ENCODE measurements at places on chromosomes 1 and 21.

- no peak for DNase-seq
Measured at GRCh38 chr1:220483700-220484099, 44.2 kb upstream of the MARK1 start.

DNA sequence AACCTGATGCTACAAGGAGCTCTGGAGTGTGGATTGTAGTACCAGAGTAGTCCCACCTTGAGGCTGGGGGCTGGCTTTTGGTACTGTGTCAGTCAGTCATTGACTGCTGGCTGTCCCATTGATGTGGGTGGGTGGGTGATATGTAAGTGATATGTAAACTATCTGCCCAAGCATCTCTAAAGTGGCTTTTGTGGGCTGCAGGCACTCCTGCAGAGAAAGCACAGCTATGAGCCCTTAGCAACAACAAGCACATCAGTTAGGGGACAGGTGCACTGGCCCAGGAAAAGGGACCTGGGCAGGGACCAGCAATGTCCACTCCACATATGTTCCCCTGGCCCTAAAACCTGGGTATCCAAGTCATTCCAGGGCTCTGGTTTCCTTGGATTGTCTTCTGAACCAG, 109.9 kb downstream of the TAS1R2 start:
- no peak for DNase-seq

DNA sequence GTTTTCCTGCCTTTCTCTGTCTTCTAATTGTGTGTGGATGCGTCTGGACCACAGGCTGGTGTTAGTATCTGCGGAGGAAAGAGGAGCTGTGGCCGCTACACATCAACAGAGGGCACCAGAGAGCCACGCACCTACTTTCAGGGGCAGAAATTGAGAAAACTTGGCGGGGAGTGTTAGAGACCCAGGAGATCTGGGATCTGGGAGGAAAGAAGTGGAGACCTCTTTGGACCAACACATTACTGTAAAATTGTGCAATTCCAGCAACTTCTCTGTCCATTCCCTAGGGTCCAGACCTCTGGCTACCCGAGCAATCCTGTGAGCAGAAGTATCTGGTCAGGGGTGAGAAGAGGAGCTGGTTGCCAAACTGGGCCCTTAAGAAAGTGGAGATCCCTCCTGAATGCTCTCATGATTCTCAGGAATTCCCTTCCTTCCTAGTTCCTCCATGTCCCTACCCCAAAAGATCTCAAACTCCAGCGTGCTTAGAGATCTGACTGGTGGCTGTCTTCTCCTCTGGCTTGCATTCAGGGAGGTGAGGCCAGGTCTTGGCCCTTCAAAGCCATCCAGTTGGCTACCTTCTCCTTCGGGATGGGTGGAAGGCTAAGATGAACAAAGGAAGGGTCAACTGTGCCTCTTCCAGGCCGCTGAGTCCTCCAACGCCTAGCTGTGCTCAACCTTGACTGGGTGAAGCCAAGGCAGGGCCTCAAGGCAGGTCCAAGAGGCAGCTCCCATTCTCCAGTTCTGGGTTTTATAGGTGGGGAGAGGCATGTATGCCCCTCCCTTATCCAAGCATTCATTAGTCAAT, 1.2 kb upstream of the KIRREL1 start:
- no peak for DNase-seq

DNA sequence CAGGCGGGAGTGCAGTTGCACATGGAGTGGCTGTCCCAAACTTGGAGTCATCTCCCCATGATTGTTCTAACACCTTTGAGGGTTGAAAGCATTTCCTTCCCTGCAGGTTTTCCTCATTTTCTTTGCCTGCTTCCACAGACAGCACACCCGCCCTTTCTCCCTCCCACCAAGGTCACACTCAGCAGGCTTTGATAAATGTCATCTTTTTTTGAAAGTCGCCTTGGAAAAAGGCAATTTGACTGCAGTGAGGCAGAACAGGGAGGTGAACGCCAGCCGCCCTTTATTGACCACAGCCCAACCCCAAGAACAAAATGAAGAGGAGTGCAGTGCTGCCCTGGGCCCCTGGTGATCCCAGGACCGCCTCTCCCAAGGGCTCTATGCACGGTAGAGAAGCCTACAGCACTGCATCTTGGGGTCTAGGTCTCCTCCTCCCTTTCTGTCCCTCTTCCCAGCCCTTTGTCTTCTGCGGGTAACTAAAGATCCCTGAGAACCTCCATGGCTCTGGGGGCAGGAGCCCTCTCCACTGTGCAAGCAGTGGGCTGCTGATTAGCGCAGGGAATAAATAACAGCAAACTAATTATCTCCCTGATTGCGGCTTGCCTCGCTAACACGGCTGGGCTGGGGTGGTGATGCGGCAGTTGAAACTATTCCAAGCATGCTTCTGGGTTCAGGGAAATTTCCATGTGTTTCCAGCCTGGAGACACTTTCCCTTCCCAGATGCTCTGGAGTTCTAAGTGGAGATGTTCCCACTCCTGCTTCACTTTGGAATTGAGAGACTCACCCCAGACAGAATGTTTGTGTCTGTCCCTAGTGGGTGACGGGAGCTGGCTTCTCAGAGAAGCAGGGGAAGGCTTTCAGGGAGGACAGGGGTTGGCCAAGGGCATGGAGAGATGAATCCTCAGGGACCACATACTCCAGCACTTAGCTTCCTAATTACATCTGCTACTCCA, 11.8 kb upstream of the AMIGO1 start:
- DNase-seq: no peak

- no peak for DNase-seq
Measured at GRCh38 chr1:29838738-29839320, 602.5 kb downstream of the PTPRU start.

DNA sequence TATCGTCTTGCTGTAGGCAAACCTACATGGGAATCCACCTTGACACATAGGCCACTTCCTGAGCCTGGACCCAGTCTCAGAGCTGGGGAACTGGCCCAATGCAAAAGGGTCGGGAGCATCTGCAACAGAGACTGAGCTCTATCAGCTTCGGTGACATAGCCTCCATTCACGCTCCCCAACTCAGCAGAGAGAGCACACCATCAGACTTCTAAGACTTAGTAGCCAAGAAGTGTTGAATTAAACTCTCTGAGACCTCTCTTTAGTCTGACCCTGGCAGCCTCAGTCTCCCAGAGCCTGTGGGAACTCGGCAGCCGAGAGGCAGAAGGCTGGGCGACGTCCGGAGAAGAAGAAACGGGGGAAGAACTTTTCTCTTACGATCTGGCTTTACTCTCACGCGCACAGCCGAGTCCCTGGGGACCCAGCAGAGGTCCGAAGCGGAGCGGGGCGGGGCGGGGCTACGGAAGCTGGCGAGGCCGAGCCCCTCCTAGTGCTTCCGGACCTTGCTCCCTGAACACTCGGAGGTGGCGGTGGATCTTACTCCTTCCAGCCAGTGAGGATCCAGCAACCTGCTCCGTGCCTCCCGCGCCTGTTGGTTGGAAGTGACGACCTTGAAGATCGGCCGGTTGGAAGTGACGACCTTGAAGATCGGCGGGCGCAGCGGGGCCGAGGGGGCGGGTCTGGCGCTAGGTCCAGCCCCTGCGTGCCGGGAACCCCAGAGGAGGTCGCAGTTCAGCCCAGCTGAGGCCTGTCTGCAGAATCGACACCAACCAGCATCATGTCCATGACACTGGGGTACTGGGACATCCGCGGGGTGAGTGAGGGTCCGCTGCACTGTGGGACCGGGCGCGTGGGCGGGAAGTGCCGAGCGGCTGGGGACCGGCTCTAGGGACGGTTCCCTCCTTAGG, at the start of gene GSTM4:
TSS of gene GSTM4 (plus strand) at position 485 of the 905 bp plus-strand sequence. CDS start at position 776, 291 bp downstream.
- peak; percentile 51 for DNase-seq

- no peak for DNase-seq
Measured at GRCh38 chr21:32426592-32427051, 14.1 kb downstream of the EVA1C start.

DNA sequence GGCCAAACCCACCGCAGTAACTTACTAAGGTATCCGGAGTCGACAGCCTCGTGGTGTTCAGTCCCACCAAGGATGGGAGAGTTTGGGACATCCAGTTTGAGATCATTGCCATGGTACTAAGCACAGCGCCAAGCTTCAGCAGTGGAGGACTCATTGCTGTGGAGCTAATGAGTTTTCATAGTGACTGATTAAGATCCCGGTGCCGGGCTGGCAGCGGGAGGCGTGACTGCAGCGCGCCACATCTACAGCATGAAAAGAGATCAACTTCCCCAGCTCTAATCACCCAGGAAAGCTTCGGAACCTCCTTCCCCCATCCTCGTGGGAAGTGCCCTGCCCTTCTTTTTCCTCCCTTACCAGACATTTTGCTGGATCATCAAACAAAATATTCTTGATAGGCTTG, 149.9 kb downstream of the OLFM3 start:
- no peak for DNase-seq

DNA sequence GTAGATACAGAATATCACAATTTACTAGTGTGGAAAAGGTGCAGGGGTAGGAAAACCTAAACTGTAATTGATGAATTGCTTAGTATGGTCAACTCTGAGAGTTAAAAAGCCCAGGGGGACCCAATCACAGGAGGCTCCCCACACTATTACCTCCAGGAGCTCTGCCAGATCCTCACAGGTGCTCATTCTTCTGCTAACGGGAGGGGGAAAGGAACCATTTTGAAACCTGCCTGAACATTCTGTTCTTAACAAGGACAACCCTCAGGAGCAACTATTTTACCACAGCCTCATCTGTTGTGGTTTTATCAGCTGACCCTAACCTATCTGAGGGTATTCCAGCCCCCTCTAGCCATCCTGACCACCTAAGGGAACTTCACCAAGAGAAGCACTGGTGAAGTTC, 19.1 kb downstream of the PDIK1L start:
- DNase-seq: no peak

DNA sequence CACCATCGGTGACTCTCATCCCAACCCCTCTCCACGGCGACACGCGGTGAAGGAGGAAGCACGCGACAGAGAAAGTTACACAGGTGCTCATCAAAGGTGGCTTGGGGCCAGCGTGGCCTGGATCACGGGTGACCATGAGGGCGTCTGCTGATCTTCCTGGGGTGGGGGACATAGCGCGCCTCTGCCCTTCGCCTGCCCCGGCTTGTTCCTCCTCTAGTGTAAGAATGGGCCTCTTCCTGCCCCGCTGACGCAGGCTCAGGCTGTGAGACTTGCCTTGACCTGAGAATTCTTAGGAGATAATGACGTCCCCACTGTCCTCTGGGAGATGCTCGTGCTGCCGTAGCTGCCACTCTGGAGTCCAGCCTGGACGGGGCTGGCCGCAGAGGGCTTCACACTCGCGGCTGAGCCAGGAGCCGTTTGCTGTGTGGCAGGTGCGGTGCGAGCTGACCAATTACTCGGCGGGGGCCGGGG, 39.0 kb upstream of the TMEM52 start:
- no peak for DNase-seq

DNA sequence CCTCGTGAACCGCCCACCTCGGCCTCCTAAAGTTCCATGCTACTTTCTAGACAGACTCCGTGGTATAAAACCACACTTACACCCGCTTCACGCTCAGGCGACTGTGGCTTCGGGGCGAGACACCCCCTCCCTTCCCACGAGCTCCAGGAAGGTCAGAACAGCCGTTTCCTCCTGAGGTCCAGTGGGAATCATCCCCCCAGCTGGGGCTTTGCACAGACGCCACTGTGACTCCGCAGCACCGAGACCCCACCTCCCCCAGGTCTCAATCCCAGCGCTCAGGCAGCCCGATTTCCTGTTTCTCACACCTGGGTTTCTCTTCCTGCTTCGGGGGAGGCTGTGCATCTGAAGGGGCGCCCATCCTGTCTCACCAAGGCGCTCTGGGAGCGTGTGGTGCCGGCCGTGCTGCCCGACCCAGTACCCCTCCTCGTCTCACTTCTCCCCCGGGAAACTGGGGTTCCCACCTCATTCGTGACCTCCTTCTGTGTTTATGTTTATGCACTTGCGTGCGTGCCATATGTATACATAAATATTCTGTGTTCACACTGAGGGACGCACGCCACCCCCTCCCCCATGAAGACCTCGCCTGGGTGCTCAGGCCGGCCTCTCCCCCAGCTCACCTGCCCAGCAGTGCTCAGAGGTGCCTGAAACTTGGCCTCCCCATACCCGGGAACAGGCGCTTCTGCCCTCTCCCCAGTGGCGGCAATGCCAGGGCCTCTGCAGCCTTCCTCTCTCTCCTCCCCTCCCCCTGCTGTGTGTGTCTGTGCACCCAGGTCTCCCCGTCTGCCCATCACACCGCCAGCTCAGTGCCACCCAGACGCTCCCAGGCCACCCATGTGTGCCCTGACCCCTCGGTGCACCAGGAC, 14.6 kb downstream of the SLC35E2B start:
- peak; percentile 33 for DNase-seq

GRCh38 chr1:47709872-47710231, 272.0 kb downstream of the FOXD2 start:
- DNase-seq: no peak

DNA sequence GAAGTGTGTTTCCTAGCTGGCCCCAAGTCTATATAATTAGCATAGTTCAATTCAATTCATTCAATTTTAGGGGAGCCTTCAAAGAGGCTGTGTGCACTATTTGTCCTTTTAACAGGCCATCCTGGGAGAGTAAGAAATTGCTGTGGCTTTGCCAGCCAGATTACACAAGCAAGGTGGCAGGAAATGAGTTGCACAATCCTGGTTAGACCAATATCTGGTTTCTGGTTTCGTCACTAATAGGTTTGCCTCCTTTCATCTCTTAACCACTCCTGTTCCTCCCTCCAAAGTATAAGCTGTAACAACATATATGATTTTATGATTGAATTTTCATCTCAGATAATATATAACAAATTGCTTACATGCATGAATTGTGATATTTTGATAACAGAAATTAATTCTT, 84.1 kb upstream of the NEGR1 start:
- no peak for DNase-seq

- no peak for DNase-seq
Measured at GRCh38 chr1:52506349-52506748, 46.5 kb downstream of the TUT4 start.

- no peak for DNase-seq
Measured at GRCh38 chr1:222181191-222181590, 366.7 kb downstream of the HHIPL2 start.

- DNase-seq: peak; percentile 2
Measured at GRCh38 chr21:17612023-17612564, 607 bp downstream of the BTG3 start.

- no peak for DNase-seq
Measured at GRCh38 chr1:161949548-161949947, 74.1 kb downstream of the OLFML2B start.

DNA sequence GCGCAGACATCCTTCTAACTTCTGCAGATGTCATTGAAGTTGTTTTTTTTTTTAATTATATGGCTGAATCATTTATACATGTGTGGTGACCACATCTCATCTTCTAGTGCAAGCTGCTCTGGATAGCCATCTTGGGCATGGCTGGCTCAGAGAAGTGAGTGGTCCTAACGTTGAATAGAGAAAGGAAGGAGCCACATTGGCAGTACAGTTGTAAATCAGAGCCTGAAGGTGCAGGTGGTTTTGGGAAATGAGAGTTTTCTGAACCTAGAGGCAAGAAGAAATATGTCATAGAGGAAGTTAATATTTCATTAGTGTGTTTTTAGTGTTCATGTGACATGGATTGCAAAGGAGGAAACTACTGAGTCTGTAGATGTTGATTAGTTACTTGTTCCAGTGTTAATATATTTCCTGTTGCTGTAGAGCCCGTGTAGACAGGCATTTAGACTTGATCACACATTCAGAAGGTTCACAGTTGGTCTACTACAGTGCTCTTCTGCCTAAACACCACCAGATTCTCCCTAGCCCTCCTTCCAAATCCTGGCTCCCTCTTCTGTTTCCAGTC, 163.7 kb downstream of the ROR1 start:
- no peak for DNase-seq

Data from activated T-helper 1 cell treated with Interleukin-2 at 50 U/mL for 16 hours (primary cell).